ENCODE measurements at places on chromosomes 2 and 18.

- no peak for DNase-seq
These were observed 2.2 kb downstream of the COL5A2 start for GRCh38 chr2:189177251-189177840.

GRCh38 chr2:85902496-85902895 lies 13.7 kb upstream of the ST3GAL5 start:
- DNase-seq: no peak

DNA sequence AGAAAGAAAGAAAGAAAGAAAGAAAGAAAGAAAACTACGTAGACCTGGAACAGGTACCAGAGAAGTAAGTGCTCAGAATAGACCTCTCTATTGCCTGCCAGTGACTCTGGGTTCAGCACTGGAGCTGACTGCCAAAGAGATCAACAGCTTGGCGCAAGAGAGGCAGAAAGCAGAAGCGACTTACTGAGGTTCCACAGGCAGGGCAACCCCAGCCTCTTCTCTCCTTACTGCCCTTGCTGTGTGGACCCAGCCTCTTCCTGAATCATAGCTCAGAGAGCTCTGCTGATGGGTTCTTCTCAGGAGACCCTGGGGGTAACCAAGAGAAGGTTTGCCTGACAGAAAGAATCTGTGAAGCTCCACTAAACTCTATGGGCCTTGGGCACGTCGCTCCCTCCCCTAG lies 7.1 kb downstream of the CAPN13 start:
- DNase-seq: no peak

DNA sequence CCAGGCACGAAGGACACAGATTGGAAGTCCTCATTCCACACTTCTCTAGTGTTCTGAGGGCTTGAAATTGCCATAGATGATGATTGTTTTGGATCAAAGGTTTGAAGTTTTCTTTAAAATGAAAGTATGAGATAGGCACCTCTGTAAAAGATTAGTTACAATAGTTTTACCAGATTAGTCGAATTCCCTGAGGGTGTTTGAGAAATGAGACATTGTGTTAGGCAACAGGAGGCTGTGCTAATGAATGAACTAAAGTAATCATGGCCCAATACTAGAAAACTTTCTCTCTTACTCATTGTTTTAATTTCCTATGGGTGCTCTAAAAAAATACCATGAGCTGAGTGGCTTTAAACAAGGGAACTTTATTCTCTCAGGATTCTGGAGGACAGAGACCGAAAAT lies 421.7 kb downstream of the RNF144A start:
- DNase-seq: no peak

GRCh38 chr2:223041527-223042109 lies 10.4 kb upstream of the KCNE4 start:
- peak; percentile 99 for DNase-seq

DNA sequence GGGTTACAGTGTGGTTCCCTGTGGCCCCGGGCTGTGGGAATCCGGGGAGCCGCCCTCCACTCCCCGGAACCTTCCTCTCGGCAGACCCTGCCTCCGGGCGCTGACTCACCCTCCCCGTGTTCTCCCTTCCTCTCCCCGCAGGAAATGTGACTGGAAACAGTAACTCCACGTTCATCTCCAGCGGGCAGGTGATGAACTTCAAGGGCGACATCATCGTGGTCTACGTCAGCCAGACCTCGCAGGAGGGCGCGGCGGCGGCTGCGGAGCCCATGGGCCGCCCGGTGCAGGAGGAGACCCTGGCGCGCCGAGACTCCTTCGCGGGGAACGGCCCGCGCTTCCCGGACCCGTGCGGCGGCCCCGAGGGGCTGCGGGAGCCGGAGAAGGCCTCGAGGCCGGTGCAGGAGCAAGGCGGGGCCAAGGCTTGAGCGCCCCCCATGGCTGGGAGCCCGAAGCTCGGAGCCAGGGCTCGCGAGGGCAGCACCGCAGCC lies 59.5 kb downstream of the TNFRSF11A start:
- no peak for DNase-seq

GRCh38 chr18:75977081-75977480 lies 518.0 kb downstream of the ZNF516 start:
- no peak for DNase-seq

DNA sequence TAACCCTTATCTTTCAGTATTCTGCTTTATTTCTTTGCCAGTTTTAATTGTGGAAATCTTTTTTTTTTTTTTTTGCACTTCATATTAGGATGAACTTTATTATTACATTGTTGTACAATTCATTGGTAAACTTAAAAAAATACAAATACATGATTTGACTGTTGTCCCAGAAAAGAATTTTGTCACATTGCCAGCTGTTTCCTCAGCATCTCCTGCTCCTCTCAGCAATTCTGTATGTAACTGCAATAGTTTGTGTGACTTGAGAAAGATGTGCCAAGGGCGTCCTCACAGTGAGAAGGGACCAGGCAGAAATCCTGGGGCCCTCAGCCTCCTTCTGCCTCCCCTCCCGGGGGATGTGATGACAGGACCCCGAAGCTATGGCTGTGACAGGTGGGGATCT lies 254.4 kb downstream of the NBAS start:
- DNase-seq: no peak

GRCh38 chr2:15559379-15560139 lies 1.6 kb downstream of the NBAS start:
- DNase-seq: no peak

- DNase-seq: no peak
These were observed 18.0 kb downstream of the CYP27A1 start for GRCh38 chr2:218799990-218800389.

- no peak for DNase-seq
These were observed 1983.0 kb downstream of the SUCLG1 start for GRCh38 chr2:82476094-82476493.

DNA sequence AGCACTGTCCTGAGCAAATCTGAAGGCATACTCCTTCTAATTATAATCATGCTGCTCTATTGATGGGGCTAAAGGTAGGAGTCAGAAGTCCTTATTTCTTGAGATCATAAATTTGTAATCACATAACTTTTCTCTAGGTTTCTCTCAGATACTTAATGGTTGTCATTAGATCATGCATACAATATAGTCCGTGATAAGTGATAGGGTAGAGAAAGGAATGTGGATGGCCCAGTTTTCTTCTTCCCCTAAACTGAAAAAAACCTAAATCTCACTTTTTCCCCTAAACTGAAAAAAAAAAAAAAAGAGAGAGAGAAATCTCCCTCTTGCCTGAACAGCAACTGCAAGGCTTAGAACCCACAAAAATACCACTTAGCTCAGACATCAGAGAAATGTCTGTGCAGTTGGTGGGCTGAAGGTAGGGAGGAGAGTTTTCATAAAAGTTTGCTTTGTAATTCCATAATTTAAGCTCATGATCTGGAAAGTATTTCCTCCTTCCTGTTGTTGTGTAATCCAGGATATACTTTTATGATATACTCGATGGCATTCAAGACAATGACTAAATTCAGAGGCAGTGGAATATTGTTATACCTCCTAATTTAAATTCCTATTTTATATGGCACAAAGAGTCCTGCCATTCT lies 79.3 kb upstream of the ITPRID2 start:
- DNase-seq: no peak

DNA sequence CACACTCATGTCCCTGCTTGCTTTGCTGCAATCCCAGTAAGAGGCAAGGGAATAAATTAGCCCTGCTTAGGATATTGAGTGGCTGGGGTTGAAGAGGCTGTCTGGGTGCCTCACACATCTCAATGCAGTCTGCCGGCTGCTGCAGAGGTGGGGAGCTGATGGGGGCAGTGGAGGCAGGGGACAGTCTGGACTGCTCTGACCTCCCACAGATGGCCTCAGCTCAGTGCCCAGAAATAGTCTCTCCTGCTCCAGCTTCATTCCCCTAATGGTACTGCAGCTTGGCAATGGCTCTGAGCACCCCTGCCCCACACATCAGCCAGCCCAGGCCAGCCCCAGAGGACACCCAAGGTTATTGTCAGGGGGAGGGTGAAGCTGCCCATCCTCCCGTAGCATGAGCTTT lies 21.5 kb upstream of the TNS1 start:
- no peak for DNase-seq

- no peak for DNase-seq
These were observed 118.6 kb upstream of the PGAP1 start for GRCh38 chr2:197045115-197045514.

DNA sequence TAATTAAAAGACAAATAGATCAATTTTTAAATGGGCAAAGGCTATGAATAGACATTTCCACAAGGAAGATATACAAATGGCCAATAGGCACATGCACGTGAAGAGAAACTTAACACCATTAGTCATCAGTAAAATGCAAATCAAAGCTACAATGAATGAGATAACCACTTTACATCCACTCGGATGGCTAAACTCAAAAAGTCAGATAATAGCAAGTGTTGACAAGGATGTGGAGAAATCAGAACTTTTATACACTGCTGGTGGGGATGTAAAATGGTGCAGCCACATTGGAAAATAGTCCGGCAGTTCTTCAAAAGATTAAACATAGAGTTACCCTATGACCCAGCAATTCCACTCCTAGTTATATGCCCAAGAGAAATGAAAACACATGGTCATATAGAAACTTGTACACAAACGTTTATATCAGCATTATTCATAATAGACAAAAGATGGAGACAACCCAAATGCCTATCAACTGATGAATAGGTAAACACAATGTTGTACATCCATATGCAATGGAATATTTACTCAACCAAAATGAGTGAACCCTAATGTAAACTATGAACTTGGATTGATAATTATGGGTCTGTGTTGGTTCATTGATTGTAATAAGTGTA lies 51.1 kb downstream of the SMAD7 start:
- DNase-seq: no peak

DNA sequence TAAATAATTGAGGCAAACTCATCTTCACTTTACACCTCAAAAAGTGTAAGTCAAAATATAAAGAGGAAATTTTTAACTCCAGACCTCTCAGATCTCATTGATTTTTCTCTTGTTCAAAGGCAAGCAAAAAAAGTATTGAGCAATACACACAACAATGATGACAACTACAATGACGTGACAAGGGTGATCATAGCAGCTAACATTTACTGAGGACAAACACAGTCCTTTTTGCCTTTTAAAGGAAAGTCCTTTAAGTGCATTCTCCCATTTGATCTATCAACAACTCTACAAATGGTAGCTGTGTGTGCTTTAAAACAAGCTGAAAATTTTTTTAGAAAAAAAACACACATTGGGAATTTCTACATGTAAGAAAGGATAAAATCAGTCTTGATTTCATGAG lies 123.5 kb upstream of the CTAGE1 start:
- no peak for DNase-seq

DNA sequence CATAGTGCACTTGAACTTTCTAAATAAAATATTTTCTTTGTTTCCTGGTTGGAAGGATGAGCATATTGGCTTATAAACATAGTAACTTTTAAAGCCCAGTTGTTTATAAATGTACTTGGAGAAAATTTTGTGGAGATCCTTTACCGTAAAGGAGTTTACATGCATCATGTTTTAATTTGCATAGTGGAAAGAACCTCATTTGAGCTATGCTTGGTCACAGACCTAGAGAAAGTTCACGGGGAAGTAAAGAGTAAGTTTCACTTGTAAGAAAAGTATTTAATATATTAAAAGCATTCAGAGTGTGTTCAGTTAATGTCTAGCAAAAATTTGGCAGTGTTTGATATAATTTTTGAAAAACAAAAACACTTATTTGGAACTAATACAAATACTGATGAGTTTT lies 45.3 kb downstream of the PIKFYVE start:
- no peak for DNase-seq

- DNase-seq: no peak
These were observed 17.7 kb downstream of the QPCT start for GRCh38 chr2:37361994-37362698.

- DNase-seq: no peak
These were observed 105.7 kb downstream of the DYNAP start for GRCh38 chr18:54696616-54697293.

GRCh38 chr2:98605076-98605475 lies 3.2 kb downstream of the COA5 start:
- no peak for DNase-seq

DNA sequence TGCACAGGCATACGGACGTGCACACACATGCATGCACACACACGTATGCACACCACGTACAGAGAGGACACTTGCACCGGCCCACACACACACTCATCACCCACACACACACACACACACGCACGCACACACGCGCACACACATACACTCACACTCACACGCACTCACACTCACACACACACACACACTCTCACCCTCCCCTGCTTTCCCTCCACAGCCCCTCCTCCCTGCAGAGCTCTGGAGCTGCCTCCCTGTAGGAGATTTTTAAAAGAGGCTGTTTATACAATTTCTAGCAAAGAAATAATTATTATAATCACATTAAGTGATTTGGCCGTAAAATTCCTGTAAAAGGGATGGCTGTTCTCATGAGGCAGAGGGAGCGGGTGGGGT lies 36.5 kb upstream of the SNED1 start:
- DNase-seq: no peak

- no peak for DNase-seq
These were observed 156.5 kb downstream of the ARL6IP6 start for GRCh38 chr2:152874955-152875354.

DNA sequence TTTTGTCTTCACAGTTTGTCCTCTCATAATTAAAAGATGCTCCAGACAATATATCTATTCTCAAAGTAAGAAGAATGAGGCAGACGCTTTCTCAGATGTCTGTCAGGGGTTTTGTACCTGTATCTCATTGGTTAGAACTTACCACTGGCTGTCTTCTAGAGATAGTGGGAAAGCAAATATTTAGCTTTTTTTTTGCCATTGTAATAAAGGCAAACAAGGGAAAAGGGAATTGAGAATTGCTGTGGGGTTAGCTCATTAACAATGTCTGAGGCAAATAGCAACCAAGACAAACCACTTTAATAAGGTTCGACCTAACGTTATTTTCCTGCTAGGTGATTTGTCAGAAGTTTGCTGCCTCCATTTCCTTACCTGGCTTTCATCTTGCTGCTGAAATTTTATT lies 30.0 kb downstream of the ZNF638 start:
- no peak for DNase-seq

DNA sequence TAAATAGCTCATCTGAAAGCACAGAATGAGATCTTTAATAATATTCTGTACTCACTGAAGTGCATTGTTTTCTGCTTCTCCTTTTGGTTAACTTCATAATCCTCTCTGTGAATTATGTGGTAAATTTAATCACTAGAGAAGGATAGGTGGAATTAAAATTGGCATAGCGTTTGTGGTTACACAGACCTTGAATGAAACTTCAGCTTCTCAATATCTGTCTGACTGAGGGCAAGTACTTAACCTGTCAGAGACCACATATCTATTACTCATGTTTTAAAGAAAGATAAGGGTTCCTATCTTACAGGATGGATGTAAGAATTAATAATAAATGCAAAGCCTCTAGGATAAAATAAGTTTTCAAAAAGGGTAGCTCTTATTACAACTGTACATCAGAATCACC lies 861.8 kb downstream of the TRIB2 start:
- no peak for DNase-seq

DNA sequence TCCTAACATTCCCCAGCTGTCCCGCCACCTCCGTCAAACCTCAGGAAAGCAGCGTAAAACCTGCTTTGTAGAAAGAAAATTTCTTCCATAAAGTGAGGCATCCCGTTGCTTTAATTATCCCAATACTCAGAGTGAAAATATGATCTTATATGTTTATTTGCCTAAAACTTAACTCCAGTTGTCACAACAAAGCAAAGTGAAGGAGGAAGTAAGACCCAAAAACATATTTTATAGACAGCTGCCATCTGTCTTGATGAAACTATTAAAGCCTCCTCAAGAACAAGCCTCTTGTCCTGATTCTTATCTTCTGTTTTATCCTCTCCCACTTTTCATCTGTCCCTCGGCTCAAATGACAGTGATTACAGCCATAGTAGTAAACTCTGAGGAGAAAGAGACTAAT lies 28.9 kb upstream of the LPIN2 start:
- no peak for DNase-seq

- no peak for DNase-seq
These were observed 164.8 kb downstream of the ATAD2B start for GRCh38 chr2:23762141-23762540.
